ENCODE measurements at places on chromosomes 1 and 21.

DNA sequence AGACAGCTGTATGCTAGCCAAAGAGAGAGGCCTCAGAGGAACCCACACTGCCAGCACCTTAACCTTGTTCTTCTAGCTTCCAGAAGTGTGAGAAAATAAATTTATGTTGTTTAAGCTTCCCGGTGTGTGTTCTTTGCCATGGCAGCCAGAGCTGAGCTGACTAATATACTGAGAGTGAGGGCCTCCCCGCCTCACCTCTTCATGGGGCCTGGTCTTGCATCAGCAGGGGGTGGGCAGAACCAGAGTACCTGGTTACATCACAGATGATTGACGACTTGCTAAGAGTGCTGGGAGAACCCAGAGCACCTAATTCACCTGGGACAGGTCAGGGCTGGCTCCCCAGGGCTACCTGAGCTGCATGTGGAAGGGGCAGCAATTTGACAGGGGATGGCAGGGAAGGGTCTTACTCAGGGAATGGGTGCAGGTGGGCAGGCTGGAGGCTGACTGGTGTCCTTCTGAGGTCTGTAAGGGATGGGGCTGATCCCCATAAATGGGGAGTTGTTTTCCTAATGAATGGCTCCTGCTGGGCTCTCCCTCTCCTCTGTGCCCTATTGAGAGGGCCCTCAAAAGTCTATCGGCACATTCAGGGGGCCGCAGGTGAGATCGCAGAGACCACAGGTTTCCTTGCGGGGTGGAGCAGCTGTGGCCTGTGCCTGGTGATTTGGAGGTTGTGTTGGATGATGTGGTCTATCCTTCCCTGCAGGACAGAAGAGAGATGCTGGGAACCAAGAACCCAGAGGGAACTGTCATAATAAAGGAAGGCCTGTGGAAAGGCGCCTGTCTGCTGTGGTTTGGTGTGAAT is 60.6 kb upstream of the ETV3 start:
- peak; percentile 69 for DNase-seq

GRCh38 chr1:73907051-73907450 is 290.9 kb downstream of the LRRIQ3 start:
- no peak for DNase-seq

GRCh38 chr1:60224523-60224922 is 151.0 kb upstream of the C1orf87 start:
- no peak for DNase-seq

DNA sequence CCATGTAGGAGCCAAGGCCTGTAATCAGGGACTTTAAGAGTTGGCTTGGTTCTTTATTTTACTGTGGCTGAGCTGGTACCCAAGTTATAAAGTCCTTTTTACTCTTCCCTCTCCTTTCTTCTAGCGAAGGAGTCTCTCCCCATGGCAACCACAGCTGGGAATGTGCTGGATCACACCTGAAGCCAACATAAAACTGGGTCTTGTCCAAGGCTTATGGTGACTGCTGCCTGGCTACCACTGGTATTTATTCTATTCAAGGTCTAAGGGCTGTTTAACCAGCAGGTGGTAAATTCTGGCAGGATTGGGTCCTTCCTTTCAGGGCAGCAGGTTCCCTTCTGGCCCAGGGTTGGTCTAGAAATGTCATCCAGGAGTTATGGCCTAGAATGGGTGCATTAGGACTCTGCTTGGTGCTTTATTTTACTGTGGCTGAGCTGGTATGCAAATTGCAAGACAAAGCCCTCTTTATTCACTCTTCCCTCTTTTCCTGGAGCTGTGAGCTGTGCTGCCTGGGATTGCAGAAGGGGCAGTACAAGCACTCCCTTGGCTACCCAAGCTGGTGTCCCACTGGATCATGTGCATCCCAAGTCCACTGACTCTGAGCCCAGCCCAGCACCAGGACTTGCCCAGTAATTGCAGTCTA is 26.6 kb downstream of the SLC22A15 start:
- no peak for DNase-seq

DNA sequence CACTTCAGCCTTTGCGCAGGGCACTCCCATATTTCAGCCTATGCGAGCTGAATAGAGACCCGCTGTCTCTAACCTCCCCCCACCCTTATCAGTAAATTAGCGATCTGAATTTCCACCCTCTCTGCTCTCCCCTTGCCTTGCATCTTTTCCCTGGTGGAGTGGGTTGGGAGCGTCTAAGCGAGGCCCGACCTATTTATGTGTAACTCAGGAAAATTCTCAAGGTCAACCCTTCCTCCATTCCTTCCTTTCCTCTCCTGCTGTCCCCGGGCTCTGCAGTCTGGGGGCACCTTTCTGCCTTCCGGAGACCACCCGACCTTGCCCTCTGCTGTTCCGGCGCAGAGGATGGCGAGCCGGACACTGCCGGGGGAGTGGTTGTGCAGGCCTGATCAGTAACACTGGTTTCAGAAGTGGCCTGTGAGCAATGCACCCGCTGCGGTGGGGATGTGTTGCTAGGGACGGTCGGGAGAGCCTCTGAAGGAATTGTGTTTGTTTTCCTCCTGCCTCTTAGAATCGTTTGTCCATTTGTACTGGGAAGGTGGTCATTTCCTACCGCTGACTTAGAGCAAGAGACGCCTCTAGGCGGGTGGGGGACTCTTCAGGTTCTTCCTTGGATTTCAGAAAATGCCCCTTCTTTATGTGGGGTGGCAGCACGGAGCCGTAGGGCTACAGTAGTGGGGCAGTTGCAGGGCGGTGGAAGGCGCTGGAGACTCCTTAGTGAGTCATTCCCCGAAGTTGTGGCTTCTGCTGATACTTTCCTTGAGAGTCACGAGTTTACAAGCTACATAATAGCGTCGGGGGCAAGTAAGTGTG is 513 bp downstream of the MGST3 start:
- DNase-seq, result peak; percentile 64

DNA sequence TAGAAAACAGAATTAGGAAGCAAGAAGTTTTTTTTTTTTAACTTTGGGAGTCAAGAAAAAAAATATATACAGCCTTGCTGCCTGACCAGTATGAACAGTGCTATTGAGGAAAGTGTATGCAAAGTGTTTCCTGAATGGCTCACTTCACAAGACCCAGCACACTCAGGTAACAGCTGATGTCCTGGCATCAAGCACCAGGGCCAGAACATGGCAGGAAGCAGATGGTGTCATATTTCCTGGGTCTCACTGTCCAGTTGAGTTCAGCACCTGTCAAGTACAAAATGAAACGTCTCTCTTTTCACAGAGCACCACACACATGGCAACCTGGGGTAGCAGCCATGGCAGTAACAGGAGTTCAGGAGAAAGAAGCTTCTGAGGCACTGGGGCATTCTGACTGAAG is 372.3 kb downstream of the TTLL7 start:
- DNase-seq, result no peak

DNA sequence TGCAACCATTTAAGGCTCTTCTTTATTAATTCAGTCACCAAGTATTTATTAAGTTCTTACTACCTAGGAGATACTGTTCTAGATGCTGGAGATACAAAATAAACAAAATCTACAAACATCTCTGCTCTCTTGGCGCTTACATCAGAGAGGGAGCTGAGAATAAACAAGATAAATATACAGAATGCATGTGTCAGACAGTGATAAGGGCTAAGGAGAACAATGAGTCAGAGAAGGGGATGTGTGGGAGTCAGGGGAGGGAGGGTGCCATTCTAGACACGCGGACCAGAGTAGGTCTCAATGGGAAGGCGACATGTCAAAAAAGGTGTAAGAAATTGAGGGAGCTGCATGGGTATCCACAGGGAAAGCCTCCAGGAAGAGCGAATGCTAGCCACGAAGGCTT is 393.2 kb downstream of the RWDD3 start:
- no peak for DNase-seq

GRCh38 chr1:204335085-204335484 is 24.6 kb downstream of the PLEKHA6 start:
- DNase-seq, result no peak

DNA sequence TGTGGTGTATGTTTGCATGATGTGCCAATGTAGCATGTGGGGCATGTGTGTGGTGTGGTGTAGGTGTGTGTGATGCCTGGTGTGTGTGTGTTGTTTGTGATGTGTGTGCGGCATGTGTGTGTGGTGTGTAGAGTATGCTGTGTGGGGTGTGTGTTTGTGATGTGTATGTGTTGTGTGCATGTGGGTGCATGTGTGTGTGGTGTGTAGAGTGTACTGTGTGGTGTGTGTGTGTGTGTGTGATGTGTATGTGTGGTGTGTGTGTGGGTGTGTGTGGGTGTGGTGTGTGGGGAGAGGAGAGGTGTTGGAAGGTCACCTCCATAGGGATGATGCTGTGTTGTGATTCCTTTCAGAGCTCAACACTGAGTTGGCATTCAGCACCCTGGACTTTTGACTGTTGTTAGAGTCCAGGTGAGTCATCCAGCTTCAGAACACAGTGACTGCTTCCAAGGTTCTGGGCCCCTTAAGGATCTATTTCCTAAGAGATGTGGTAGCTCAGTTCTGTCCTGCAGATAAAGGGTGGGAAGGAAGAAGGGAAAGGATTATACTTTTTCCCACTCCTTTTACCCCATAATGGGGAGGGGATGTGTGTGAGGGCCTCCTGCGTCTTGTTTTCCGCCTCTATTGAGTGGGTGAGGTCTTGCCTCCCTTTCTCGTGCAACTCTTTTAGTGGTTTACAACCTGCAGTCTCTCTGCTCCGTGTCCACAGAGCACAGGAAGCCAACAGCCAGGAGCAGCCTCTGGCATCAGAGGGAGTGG is 47.6 kb downstream of the RHOU start:
- peak; percentile 17 for DNase-seq

- DNase-seq, result no peak
These were observed 917.9 kb upstream of the B3GALT2 start for GRCh38 chr1:194104247-194104844.

GRCh38 chr21:38912102-38912629 is 106.4 kb downstream of the ETS2 start:
- DNase-seq, result no peak

DNA sequence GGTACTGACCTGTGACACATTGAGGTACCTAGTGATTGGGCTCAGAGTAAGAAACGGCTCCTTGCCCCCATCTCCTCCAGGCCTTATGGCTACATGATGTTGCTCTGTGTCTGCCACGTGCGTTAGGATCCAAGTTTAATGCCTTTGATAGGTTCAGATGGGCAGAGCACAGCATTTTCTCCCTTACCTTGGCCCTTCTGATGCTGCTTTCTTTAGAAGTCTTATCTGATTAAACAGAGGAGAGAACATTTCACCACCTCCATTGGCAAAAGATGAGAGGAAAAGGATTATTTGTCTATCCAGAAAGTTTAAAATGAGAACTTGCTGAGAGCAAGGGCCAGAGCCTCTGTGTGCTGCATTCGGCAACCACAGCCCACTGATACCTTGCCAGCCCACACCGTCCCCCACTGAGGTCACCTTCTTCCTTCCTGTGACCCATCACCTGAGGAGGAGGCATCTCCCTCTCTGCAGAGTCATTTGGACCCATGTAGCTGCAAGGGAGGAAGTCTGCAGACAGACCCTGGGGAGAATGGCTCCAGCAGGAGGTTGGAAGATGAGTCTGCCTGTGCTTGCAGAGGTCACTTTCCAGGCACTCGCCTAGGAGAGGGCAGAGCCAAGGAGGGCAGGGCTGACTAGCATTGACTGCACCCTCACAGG is 16.7 kb downstream of the SHISA4 start:
- no peak for DNase-seq
